ENCODE measurements at places on chromosomes 2 and 18.

DNA sequence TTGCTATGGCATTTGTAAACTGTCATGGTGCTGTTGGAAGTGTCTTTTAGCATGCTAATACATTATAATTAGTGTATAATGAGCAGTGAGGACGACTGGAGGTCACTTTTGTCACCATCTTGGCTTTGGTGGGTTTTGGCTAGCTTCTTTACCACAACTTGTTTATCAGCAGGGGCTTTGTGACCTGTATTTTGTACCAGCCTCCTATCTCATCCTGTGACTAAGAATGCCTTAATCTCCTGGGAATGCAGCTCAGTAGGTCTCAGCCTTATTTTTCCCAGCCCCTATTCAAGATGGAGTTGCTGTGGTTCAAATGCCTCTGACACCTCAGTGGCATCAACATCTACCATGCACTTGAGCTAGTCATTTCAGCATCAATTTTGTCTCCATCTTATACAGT lies 29.7 kb downstream of the LYPD6 start:
- DNase-seq: no peak

GRCh38 chr2:100012561-100012960 lies 129.8 kb downstream of the AFF3 start:
- DNase-seq: no peak

DNA sequence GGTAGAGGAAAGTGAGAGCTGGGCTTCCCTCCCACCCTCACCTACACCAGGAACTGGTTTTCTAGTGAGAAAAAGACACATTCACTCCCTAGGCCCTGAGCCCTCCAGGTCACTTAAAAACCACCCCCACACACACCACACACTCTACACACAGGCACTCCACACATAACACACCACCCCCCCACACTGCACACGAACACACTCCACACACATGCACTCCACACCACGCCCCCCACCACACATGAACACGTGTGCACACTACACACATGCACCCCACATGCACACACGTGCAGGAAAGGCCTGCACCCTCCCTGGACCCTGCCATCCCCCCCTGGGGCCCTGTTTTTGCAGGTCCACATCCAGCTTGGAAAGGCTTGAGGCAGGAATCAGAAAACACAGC lies 67.6 kb downstream of the RALBP1 start:
- DNase-seq: no peak

DNA sequence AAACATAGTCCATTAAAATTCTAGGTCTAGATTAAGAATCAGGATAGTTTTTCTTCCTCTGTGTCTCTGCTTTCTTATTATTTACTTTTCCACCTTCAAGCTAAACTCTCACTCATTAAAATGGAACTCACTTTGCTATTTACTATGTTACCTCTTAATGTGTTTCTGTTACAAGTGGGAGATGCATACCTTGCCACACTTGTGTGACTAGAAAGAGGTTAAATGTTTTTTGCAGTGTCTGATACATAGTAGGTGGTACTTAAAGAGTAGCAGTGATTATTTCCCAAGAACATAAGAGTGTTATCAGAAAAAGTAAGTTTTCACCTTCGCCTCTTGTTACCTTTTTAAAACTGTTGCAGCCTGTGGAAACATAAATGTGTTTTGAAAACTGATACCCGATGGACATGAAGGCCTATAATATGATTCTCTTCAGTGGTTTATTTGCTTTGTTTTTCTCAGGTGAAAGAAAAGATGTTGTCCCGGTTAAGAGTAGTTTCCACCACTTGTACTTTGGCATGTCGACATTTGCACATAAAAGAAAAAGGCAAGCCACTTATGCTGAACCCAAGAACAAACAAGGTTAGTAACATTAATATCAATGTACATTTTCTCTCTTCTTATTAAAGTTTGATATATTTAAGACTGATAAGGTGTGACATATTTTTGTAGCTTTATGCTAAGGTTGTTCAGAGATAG lies 16.6 kb downstream of the ME2 start:
- no peak for DNase-seq

- no peak for DNase-seq
These were observed 157.8 kb downstream of the PIK3C3 start for GRCh38 chr18:42112657-42113420.

- DNase-seq: no peak
These were observed 51.2 kb downstream of the STRADB start for GRCh38 chr2:201502713-201503112.

- no peak for DNase-seq
These were observed 92.0 kb downstream of the SPP2 start for GRCh38 chr2:234142530-234142929.

DNA sequence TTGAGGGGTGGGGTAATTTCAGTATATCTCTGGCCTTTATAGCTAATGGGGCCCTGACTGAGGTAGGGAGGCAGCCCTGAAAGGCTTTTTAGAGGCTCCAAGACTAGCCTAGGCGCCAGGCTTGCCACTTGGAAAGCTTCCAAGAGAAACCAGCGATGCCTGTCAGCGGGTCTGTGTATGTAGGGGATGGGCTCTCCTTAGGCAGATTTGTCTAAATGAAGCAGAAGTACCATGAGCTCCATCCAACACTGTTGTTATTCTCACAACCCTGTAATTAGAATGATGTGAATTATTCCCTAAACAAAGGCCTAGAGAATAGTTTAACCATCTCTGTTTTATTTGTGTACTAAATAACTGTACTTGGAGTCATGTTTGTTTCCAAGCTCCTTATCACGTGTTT lies 138.1 kb downstream of the B3GNT2 start:
- no peak for DNase-seq

GRCh38 chr2:218701806-218702205 lies 8.8 kb upstream of the TTLL4 start:
- DNase-seq: no peak

GRCh38 chr2:218658671-218659257 lies 659 bp downstream of the ZNF142 start:
- DNase-seq: peak; percentile 80

GRCh38 chr2:45233301-45233700 lies 224.0 kb upstream of the SIX2 start:
- DNase-seq: no peak

- DNase-seq: no peak
These were observed 141.9 kb upstream of the DLX2 start for GRCh38 chr2:172244419-172245130.

DNA sequence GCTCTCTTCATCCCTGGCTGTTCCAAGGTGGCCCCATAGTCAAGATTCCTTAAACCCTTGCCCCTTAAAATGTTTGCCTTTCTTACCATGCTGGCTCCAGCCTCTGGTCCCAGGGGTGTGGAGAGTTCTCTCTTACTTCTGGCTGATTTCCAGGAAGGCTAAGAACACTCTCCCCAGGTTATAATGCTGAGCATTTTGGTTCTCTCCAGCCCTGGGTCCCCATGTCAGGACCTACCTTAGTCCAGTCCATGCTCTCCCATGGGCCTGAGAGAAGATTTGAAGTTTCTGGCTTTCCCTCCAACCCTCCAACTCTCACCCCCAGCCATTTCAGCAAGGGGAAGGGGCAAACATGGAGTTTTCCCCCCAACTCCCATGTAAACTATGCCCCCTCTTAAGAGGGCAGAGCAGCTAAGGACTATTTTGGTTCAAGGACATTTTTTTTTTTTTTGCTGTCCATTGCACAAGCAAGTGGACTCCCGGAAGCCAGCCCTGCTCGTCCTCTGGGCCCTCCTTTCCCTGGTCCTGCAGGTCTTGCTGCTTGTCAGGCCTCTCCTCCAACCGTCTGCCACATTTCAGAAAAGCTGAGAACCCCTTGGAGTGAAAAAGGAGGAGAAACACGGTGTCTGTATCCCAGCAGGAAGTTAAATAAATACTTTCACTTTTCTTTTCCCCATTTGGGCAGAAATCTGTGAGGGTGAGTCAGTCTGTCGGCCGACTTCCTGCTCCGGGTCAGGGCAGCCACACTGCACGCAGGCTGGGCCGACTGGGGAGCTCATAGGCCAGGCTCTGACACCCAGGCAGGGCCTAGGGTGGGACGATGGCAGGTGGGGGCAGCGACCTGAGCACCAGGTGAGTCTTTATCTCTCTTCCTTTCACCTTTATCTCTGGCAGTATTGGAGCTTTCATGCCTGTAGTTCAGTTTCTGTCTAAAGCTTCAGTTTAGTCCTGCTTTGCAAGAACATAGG lies at the start of gene SP140L:
TSS of gene SP140L (plus strand) at position 741 of the 965 bp plus-strand sequence. CDS start at position 818, 77 bp downstream.
- peak; percentile 87 for DNase-seq

GRCh38 chr2:25740810-25741381 lies 67.5 kb upstream of the DTNB start:
- no peak for DNase-seq

- DNase-seq: no peak
These were observed 1.3 kb upstream of the MYO5B start for GRCh38 chr18:50196261-50196660.

GRCh38 chr2:120210270-120210693 lies 12.9 kb downstream of the TMEM185B start:
- no peak for DNase-seq

DNA sequence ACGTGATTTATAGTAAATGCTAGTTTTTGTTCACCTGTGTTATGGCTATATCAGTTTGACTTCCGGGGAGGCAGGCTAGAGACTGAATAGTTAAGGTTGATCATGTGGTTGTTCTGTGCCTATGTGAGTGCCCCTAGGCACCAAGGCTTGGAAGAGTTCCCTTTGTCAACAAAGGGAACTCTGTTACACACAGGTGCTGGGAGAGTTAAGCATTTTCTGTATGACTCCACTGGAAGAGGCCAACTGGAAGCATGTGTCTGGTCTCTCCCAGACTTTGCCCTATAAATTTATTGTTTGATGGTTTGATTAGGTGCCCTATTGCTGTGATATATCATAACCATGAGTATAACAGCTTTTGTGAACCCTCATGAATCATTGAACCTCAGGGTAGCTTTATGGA lies 63.8 kb downstream of the ARL6IP6 start:
- no peak for DNase-seq

GRCh38 chr2:218230882-218231281 lies 13.9 kb downstream of the ARPC2 start:
- DNase-seq: no peak

GRCh38 chr2:169933124-169933711 lies 106.0 kb downstream of the UBR3 start:
- no peak for DNase-seq

DNA sequence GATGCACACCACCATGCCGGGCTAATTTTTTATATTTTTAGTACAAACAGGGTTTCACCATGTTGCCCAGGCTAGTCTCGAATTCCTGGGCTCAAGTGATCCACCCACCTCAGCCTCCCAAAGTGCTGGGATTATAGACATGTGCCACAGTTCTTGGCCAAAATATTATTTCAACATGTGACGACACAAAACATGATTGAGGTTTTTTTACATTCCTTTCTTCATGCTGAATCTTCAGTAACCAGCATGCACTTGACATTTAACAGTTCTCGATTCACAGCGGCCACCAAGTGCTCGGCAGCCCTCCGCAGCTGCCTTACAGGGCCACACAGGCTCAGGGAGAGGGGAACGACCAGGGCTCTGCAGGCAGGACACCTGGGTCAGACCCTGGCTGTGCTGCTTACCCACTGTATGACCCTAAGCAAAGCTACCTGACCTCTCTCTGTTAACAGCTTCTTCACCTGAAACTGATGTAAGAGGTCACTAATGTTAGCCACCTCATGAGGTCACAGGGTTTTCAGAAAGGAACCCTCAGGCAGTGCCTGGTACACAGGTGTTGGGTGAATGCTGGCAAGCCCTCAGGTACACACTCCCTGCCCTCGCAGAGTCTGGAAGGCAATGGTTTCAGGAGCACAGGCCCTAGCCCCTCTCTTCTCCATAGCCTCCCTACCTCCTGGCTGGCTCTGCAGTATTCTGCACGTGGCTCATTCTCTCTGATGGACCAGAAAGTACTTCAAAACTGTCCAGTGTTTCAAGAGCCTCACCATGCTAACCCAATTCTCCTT lies 25.7 kb downstream of the TUBB6 start:
- peak; percentile 49 for DNase-seq

GRCh38 chr2:236158969-236159777 lies 9.0 kb downstream of the GBX2 start:
- DNase-seq: no peak

GRCh38 chr2:65615602-65616001 lies 183.2 kb upstream of the SPRED2 start:
- DNase-seq: no peak

DNA sequence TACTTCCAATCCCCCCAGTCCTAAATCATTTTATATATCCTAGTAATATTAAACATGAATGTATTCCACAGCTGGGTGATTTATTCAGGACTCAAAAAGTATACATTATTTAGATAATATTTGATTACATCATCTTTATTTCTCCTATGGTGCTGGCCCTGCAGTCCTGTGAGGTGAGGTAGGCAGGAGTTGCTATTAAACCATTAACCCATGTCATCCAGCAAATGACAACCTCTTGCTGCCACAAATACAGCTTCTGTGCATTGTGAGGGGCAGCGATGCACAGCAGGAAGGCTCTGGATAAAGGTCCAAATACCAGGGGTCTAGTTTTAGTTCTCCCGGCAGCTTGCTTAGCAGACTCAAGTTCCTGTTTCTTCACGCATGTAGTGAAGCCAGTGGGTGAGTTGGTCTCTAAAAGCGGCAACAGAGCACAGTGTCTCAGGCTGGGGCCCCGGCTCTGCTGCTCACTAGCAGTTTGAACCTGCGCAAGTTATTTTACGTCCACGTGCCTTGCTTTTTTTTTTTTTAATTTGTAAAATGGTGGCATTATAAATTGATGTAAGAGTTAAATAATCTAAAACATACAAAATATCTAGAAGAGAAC lies 36.1 kb downstream of the INSIG2 start:
- no peak for DNase-seq

DNA sequence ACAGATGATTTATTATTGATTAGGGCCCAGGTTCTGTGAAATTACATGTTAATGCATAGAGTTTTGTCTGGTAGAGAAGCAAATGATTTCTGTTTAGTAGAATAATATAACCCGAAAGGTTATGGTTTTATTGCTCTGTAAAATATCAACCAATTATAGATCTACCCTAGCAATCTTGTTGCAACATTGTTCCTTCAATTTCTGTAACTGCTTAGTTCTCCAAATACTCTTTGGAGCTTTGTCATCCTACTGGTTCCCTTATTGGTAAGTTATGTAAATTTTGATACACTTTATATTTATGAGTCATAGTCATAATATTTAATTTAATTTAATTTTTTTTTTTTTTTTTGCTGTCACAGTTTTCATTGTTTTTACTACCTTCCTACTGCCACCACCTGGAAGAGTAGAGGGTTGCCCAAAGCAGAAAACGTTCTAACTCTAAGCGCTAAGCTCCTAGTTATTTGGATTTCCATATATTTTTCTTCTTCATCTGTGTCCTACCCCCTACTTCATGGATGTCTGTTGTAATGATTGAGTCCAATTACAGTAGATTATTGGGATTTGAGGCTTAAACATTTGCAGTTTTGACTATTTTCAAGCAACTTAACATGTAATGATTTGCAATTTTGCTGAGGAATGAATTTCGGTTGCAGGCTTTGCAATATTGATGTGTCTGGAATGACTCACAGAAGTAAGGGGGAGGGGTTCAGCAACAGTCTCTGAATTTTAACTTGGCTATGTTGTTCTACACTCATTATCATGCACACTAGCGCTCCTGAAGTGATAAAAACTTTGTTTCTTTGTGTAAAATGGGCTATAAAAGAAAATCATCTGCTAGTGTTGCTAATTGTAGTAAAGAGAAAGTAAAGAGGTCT lies 51.1 kb downstream of the NABP1 start:
- DNase-seq: no peak

- no peak for DNase-seq
These were observed 119.9 kb upstream of the NDUFV2 start for GRCh38 chr18:8982416-8983183.

GRCh38 chr2:240584486-240585031 lies 2.0 kb upstream of the CAPN10 start:
- DNase-seq: no peak

GRCh38 chr18:29171892-29172755 lies 995.2 kb upstream of the CDH2 start:
- DNase-seq: no peak

GRCh38 chr2:72572501-72572900 lies 253.3 kb downstream of the EXOC6B start:
- no peak for DNase-seq

All from activated CD8-positive, alpha-beta memory T cell treated with anti-CD3 and anti-CD28 coated beads for 24 hours (primary cell).